ENCODE measurements at places on chromosomes 2 and 18. TPM values are rescaled to one million over a fixed set of nuclear protein-coding genes. Genes with fewer than 3 reads are reported as not detected.

The TRAPPC12 gene
- 65.9 TPM for total RNA-seq

The ST8SIA3 gene
- 1.2 TPM for total RNA-seq

The CLEC4F gene
- not detected for total RNA-seq

The LHCGR gene
- not detected for total RNA-seq

The CHCHD5 gene
- 17.9 TPM for total RNA-seq

The PJVK gene
- total RNA-seq: 2.4 TPM

The EVX2 gene
- not detected for total RNA-seq

The CD302 gene
- total RNA-seq: 0.41 TPM

The CCT4 gene
- total RNA-seq: 203 TPM

The TTR gene
- total RNA-seq: not detected

The CD226 gene
- total RNA-seq: 0.07 TPM

GRCh38 chr18:78721981-78722380, 257.6 kb upstream of the SALL3 start:
- peaks cover 2% of the 10 kb centered on the region for H3K27me3 ChIP-seq
- H3K4me3 ChIP-seq: no peak overlapping the region
- no peak overlapping the region for H3K27ac ChIP-seq
- no peak for DNase-seq
- H3K36me3 ChIP-seq: no peaks in the 10 kb centered on the region

GRCh38 chr2:86510436-86510933, 52.8 kb downstream of the CHMP3 start:
- peaks cover 12% of the 10 kb centered on the region for H3K36me3 ChIP-seq
- DNase-seq: no peak
- H3K4me3 ChIP-seq: no peak overlapping the region
- H3K4me1 ChIP-seq: no peaks in the 10 kb centered on the region

GRCh38 chr2:75604484-75604883, 42.1 kb upstream of the MRPL19 start:
- no peaks in the 10 kb centered on the region for H3K36me3 ChIP-seq
- H3K4me1 ChIP-seq: peaks cover 69% of the 10 kb centered on the region

GRCh38 chr2:215363039-215363438, 51.2 kb downstream of the ATIC start:
- H3K4me1 ChIP-seq: no peaks in the 10 kb centered on the region
- no peaks in the 10 kb centered on the region for H3K27me3 ChIP-seq
- H3K27ac ChIP-seq: peak overlapping the region; percentile 6

DNA sequence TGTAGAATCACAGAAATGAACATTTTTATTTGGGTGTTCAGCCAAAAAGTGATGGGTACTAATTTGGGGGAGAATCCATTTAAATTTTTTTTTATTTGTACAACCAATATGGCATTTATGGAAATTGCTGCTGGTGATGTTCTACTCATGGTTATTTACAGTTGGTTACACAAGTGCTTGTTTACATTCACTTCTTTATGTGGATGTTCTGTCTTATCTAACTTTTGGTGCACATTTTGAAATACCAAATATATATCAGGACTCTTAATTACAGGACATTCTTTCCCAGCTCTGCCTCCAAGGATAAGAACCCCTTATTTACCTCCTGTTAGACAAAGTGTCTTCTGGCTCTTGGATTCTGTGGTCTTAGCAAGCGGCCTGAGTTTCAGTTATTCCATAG, 35.2 kb downstream of the NEMP2 start:
- H3K4me3 ChIP-seq: no peak overlapping the region
- no peaks in the 10 kb centered on the region for H3K36me3 ChIP-seq
- H3K4me1 ChIP-seq: no peaks in the 10 kb centered on the region
- H3K27ac ChIP-seq: no peak overlapping the region

- H3K4me3 ChIP-seq: no peak overlapping the region
- H3K27ac ChIP-seq: no peak overlapping the region
- H3K4me1 ChIP-seq: peaks cover 2% of the 10 kb centered on the region
- no peaks in the 10 kb centered on the region for H3K36me3 ChIP-seq
Observed at GRCh38 chr2:26521054-26521912, 43.4 kb upstream of the OTOF start.

- no peaks in the 10 kb centered on the region for H3K27me3 ChIP-seq
- no peak for DNase-seq
- H3K4me3 ChIP-seq: no peak overlapping the region
- H3K36me3 ChIP-seq: no peaks in the 10 kb centered on the region
- H3K27ac ChIP-seq: no peak overlapping the region
Observed at GRCh38 chr18:40109252-40110049, 1845.6 kb upstream of the PIK3C3 start.

- no peaks in the 10 kb centered on the region for H3K27me3 ChIP-seq
- no peak overlapping the region for H3K27ac ChIP-seq
- no peaks in the 10 kb centered on the region for H3K36me3 ChIP-seq
Observed at GRCh38 chr2:96907115-96908041, 37.5 kb upstream of the SEMA4C start.

GRCh38 chr2:181046833-181047232, 66.4 kb downstream of the UBE2E3 start:
- H3K36me3 ChIP-seq: no peaks in the 10 kb centered on the region
- no peak for DNase-seq
- H3K4me3 ChIP-seq: no peak overlapping the region
- H3K27ac ChIP-seq: no peak overlapping the region

GRCh38 chr18:59916746-59917145, 16.9 kb downstream of the PMAIP1 start:
- H3K27ac ChIP-seq: no peak overlapping the region
- no peak overlapping the region for H3K4me3 ChIP-seq
- no peak for DNase-seq
- H3K4me1 ChIP-seq: peaks cover 7% of the 10 kb centered on the region
- no peaks in the 10 kb centered on the region for H3K36me3 ChIP-seq

- H3K4me3 ChIP-seq: no peak overlapping the region
- no peaks in the 10 kb centered on the region for H3K27me3 ChIP-seq
- H3K4me1 ChIP-seq: no peaks in the 10 kb centered on the region
- no peak overlapping the region for H3K27ac ChIP-seq
Observed at GRCh38 chr2:75162897-75163296, 36.4 kb downstream of the TACR1 start.

GRCh38 chr2:150605664-150606063, 118.2 kb upstream of the RND3 start:
- no peaks in the 10 kb centered on the region for H3K36me3 ChIP-seq
- no peak overlapping the region for H3K4me3 ChIP-seq
- H3K4me1 ChIP-seq: peaks cover 10% of the 10 kb centered on the region
- no peaks in the 10 kb centered on the region for H3K27me3 ChIP-seq
- H3K27ac ChIP-seq: no peak overlapping the region

DNA sequence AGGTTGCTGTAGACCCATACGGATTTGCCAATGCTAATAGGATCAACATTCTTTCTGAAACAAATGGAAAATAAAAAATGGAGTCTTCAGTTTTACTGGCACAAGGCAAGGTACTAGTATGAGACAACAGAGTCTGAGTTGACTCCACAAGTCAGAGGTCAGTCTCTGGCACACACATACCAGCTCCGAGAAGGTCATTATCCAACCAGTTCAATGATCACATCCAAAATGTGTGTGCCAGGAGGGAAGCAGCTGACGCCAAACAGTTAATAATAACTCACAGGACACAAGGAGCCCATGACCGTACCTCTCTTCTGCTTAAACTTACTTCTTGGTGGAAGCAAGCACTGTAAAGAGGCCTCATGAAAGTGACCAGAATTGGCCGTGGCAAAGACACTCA, 528.6 kb downstream of the ZNF516 start:
- no peaks in the 10 kb centered on the region for H3K36me3 ChIP-seq
- no peaks in the 10 kb centered on the region for H3K27me3 ChIP-seq
- DNase-seq: no peak

DNA sequence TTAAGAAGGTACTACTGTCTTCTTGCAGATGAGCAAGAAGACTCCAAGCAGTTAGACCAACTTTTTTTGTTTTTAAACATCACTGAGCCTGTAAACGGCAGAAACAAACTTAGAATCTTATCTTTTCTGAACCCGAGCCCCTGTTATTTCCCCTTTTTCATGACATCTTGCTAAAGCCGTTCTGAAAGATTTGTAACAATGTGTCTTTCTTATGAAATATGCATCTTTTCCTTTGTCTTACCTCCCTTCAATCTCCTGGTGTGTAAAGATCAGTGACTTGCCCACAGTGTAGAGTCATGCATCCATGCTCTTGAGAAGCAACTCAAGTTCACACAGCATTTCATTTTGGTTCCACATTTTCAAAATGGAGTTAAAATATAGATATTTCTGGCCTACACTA, 288.8 kb upstream of the CELF4 start:
- no peaks in the 10 kb centered on the region for H3K4me1 ChIP-seq
- no peak for DNase-seq
- no peak overlapping the region for H3K27ac ChIP-seq
- H3K27me3 ChIP-seq: no peaks in the 10 kb centered on the region
- no peaks in the 10 kb centered on the region for H3K36me3 ChIP-seq

DNA sequence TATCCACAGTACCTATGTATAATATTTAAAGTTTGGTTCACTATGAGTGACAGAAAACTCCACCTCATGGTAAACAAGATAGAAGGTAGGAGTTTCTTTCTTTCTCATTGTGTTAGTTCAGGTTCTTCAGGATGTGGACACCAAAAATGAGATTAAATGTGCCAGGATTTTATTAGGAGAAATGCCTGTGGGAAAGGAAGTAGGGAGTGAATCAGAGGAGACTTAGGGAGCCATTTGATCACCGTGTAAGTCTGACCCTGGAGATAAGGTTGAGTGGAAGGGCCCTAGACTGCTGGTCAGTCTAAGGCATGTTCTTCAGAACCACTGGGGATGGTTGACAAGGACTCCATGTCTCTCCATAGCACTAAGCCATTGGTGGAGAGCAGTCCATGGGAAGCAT, 8.1 kb downstream of the AOX1 start:
- H3K4me1 ChIP-seq: no peaks in the 10 kb centered on the region
- H3K4me3 ChIP-seq: no peak overlapping the region
- H3K36me3 ChIP-seq: no peaks in the 10 kb centered on the region
- H3K27ac ChIP-seq: no peak overlapping the region
- no peaks in the 10 kb centered on the region for H3K27me3 ChIP-seq

DNA sequence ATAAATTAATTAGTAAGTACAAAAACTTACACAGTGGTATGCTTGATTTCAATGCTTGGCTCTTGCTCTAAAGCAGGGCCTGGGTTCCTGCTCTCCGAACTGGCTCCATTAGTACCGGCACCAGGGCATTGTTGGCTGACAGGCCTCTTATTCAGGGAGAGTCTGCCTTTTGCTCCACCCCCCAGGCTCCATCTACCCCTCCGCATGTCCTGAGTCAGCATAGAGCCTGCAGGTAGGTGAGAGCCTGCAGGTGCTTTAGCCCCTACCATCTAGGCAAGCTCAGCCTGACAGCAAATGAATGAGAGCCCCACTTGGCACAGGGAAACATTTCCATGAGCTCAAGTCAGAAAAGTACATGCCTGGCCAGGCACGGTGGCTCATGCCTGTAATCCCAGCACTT, 35.1 kb upstream of the EFHD1 start:
- H3K4me3 ChIP-seq: no peak overlapping the region
- H3K27ac ChIP-seq: no peak overlapping the region
- no peaks in the 10 kb centered on the region for H3K36me3 ChIP-seq
- peaks cover 2% of the 10 kb centered on the region for H3K4me1 ChIP-seq
- peaks cover 3% of the 10 kb centered on the region for H3K27me3 ChIP-seq

DNA sequence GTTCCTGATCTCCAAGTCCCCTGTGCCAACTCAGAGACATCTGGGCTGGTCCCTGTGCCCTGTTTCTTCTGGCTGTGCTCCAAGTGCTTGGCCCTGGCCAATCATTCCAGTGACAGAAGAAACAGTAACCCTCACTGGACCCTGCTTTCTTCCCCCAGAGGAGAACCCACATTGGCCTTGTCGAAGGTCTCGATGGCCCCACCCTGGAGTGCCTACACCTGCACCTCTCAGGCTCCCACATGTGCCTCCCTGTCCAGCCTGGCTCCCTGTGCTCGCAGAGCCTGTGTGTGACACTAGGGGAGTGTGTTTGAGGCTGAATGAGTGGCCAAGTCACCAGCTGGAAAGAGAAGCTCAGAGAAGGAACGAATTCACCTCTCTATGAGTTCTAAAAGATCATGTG, 5.9 kb upstream of the MAL start:
- no peak for DNase-seq
- no peak overlapping the region for H3K27ac ChIP-seq
- no peaks in the 10 kb centered on the region for H3K4me1 ChIP-seq
- H3K4me3 ChIP-seq: no peak overlapping the region
- H3K27me3 ChIP-seq: peaks cover 34% of the 10 kb centered on the region
- no peaks in the 10 kb centered on the region for H3K36me3 ChIP-seq

DNA sequence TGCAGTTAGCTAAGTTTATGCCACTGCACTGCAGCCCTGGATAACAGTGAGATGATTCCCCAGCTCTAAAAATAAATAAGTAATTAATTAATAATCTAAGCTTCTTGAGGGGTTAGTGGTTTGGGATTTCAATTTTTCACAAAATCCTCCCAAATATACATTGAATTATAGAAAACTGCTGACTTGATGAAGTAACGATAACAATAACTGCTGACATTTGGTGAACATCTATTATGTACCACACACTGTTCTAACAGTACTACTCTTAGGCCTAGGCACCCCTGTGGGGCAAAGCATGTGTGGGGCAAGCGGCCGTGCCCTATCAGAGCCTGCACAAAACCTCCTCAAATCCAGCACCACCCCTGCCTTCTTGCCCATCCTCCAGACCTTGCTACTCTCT, 245.8 kb upstream of the EPHA4 start:
- no peak overlapping the region for H3K27ac ChIP-seq
- no peak for DNase-seq
- H3K4me3 ChIP-seq: no peak overlapping the region
- H3K27me3 ChIP-seq: no peaks in the 10 kb centered on the region
- H3K4me1 ChIP-seq: no peaks in the 10 kb centered on the region

DNA sequence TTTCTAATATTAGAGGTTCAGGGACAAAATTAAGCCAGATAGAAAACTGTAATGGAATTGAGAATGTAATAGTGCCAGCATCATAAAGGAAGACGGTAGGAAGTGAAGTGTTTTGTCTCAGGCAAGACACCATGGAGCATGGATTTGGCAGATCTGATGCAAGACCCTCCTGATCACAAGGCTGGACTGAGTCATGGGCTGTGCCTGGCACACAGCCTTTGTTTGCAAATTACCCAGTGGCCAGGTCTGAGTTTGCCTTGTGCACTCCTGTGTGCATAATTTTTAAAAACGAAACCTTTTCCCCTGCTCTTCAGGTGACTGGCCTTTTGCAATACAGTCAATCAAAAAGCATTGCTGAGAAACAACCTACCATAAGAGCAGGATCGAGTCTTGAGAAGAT, 2.0 kb upstream of the UPP2 start:
- H3K27ac ChIP-seq: no peak overlapping the region
- no peak overlapping the region for H3K4me3 ChIP-seq
- no peaks in the 10 kb centered on the region for H3K4me1 ChIP-seq
- H3K27me3 ChIP-seq: no peaks in the 10 kb centered on the region
- DNase-seq: peak; percentile 9
- no peaks in the 10 kb centered on the region for H3K36me3 ChIP-seq

DNA sequence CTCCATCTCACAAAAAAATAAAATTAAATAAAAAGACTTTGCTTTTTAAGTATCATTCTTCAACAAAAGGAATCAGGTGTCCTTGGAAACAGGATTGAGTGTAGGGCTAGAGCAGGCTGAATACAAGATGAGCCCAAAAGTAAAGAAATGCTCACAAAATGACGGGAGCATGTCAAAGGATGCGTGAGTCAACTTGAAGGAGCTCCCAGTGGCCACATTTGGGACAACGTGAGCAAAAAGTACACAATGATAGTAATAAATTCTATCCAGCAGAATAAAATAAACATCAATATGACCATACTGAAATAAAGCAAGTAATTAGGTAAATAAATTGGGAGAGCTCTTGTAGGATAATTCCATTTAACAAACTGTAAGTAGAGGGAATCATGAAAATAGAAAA, 220.7 kb downstream of the PHLPP1 start:
- H3K36me3 ChIP-seq: no peaks in the 10 kb centered on the region
- no peaks in the 10 kb centered on the region for H3K27me3 ChIP-seq
- no peaks in the 10 kb centered on the region for H3K4me1 ChIP-seq
- H3K27ac ChIP-seq: no peak overlapping the region
- no peak for DNase-seq
- no peak overlapping the region for H3K4me3 ChIP-seq
